ENCODE measurements at places on chromosomes 7 and 10. TPM values are rescaled to one million over a fixed set of nuclear protein-coding genes. Genes with fewer than 3 reads are reported as not detected.

TMEM60 gene
- polyA plus RNA-seq: 14.8 TPM

CFAP46 gene
- polyA plus RNA-seq: 0.40 TPM

XRCC2 gene
- polyA plus RNA-seq: 1.1 TPM

GPR146 gene
- polyA plus RNA-seq: 6.3 TPM

TMEM176B gene
- 5.7 TPM for polyA plus RNA-seq

TMEM270 gene
- polyA plus RNA-seq: not detected

SPDYE6 gene
- not detected for polyA plus RNA-seq

STRIP2 gene
- 1.0 TPM for polyA plus RNA-seq

OR2A12 gene
- polyA plus RNA-seq: not detected

ZNF488 gene
- polyA plus RNA-seq: 0.81 TPM

STEAP4 gene
- 6.2 TPM for polyA plus RNA-seq

STEAP1B gene
- 0.18 TPM for polyA plus RNA-seq

NANOS1 gene
- polyA plus RNA-seq: 1.1 TPM

GJC3 gene
- not detected for polyA plus RNA-seq

TAS2R4 gene
- 0.51 TPM for polyA plus RNA-seq

ELN gene
- 25.7 TPM for polyA plus RNA-seq

PNLIPRP2 gene
- 0.05 TPM for polyA plus RNA-seq

SLIT1 gene
- 0.02 TPM for polyA plus RNA-seq

CDHR3 gene
- polyA plus RNA-seq: 0.66 TPM

ACHE gene
- 1.4 TPM for polyA plus RNA-seq

IRF5 gene
- polyA plus RNA-seq: 14.5 TPM

NEURL1 gene
- polyA plus RNA-seq: 0.11 TPM

ATRNL1 gene
- polyA plus RNA-seq: 0.39 TPM

C1QL3 gene
- not detected for polyA plus RNA-seq

APBB1IP gene
- polyA plus RNA-seq: 0.98 TPM

ITGA8 gene
- polyA plus RNA-seq: 3.6 TPM

PRSS37 gene
- not detected for polyA plus RNA-seq

MMD2 gene
- not detected for polyA plus RNA-seq

BICC1 gene
- 0.49 TPM for polyA plus RNA-seq

HILPDA gene
- 82.5 TPM for polyA plus RNA-seq
